Natural killer cell (primary cell): ENCODE measurements at places on chromosomes 6 and 20.

DNA sequence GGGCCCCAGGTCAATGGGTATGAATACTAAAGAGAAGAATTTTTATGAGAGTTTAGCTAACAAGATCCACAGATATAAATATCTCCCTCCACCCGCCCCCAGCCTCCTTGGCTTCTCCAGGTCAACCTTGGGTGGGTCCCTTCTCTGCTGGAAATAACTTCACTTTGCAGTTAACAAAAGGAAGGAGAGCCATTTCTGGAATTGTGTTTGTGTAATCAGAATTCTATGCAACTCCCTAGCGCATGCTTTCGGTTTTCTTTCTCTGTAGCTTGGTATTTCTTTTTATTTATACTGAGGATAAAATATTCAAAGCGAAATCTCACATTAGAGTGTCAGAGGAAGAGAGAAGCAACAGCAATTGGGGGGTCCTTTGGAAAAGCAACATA lies 27.1 kb downstream of the RIPOR2 start:
- no peak for DNase-seq

DNA sequence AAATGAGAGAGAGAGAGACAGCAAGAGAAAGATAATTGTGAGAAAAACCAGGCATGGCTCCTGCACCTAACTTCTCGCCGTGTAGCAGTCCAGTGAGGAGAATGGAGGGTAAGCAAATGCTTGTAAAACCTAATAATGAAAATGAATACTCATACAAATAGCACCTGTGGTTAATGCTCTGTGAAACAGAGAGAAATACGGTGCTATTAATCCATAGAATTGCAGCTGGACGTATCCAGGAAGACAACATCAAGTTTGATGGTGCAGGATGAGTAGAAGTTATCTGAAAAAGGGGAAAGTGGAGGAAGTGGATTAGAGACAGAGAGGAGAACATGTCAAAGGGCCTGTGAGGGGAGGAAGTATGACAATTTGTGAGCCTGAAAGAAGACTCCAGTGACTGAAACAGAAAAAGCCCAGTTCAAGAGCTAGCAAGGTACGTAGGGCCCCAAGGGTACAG lies 89.4 kb upstream of the PAK5 start:
- no peak for DNase-seq

DNA sequence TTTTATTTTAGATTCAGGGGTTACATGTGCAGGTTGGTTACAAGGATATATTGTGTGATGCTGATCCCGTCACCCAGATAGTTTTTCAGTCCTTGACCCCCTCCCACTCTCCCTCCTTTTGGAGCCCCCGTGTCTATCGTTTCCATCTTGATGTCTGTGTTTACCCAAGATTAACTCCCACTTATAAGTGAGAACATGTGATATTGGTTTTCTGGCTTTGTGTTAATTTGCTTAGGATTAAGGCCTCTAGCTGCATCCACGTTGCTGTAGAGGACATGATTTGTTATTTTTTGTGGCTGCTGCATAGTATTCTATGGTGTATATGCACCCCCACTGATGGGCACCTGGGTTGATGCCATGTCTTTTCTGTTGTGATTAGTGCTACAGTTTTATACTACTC lies 178.6 kb downstream of the PLCB1 start:
- DNase-seq: no peak

GRCh38 chr6:150435832-150436231 lies 67.0 kb downstream of the IYD start:
- no peak for DNase-seq
